ENCODE measurements at places on chromosomes 6 and 20.

- DNase-seq: no peak
Observed at GRCh38 chr6:167779993-167780655, 46.6 kb upstream of the AFDN start.

GRCh38 chr20:14830466-14830865 lies 493.1 kb upstream of the FLRT3 start:
- DNase-seq: no peak

DNA sequence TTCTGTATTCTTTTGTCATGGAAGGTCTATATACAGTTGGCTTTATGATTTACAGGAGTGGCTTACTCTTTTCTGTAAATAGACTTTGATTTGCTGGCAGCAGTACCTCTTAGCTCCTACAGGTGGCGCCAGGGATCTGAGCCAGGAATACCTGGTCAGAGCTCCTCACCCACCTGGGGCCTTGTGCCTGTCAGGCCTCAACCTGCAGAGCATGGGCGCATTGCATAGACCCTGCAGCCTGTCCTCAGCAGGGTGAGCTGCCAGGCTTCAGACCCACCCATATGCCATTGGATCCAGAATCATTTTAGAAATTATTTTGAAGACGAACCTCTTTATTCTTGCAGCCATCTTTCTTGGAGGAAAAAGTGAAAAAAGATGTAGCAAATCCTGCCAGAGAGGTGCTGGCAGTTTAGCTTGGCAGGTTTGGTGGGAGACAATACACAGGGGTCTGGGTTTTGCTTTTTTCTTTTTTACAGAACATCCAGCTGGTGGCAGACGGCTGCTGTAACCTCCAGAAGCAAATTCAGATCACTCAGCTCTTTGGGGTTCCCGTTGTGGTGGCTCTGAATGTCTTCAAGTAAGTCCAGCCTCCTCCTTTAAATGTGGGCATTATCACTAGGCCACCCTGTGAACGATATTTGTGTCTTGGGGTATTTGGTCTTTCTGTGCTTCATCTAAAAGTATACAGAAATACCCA lies 149.1 kb downstream of the MTHFD1L start:
- peak; percentile 32 for DNase-seq

- DNase-seq: no peak
Observed at GRCh38 chr6:153405931-153406330, 274.8 kb upstream of the RGS17 start.

DNA sequence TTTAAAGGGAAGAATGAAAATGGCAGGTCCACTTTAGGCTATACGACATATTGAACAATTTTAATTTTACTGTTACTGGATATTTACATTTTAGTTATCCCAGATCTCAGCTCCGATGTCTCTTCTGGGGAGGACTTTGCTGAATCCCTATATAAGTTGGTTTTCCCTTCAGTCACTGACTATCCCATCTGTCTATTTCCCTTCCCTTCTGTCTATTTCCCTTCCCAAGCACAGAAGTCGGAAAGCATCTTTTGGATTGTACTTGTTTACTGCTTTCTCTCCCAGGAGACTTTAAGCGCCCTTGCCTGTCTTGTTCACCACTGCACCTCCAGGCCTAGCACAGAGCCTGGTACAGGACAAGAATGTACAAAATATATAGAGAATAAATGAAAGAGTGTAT lies 165.8 kb upstream of the SALL4 start:
- DNase-seq: no peak

- no peak for DNase-seq
Observed at GRCh38 chr20:45067558-45067957, 33.4 kb downstream of the KCNS1 start.

GRCh38 chr6:157993076-157993475 lies 11.4 kb downstream of the SYNJ2 start:
- DNase-seq: no peak

DNA sequence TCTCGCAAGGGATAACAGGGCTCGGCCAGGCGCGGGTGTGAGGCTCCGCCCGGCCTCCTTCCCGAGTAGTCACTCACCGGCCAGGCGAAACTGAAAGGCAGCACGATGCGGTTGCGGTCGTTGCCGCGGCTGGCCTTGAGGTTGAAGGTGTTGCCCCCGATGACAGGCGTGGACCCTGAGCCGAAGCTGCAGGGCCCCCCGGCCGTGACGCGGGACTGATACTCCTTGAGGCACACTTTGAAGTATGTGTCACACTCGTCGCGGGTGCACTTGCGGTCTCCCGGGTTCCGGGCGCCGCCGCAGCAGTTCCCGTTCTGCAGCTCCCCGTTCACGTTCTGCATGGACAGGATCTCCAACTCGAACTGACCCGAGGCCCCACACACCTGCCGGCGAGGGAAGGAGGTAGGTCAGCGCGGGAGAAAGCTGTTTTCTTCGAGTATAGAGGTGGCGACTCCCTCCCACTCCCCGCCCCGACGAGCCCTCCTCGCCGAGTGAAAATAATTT lies 1.1 kb downstream of the JAG1 start:
- peak; percentile 13 for DNase-seq

DNA sequence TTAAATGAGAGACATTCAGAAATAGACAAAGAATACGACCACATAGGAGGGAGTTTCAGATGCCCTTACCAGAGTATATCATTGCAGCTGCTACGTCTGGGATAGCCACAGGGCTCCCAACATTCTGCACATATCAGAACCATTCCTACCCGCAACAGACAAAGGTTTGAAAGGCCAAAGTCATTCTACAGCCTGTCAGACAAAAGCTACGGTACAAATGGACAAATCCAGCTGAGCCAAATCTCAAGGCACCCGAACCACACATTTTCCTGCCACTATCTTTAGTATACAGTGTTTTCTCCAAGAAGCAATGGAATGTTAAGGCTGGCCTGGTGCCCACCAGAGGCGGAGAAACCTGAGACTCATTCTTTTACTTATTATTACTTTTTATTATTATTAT lies 30.5 kb upstream of the LYRM2 start:
- DNase-seq: no peak

DNA sequence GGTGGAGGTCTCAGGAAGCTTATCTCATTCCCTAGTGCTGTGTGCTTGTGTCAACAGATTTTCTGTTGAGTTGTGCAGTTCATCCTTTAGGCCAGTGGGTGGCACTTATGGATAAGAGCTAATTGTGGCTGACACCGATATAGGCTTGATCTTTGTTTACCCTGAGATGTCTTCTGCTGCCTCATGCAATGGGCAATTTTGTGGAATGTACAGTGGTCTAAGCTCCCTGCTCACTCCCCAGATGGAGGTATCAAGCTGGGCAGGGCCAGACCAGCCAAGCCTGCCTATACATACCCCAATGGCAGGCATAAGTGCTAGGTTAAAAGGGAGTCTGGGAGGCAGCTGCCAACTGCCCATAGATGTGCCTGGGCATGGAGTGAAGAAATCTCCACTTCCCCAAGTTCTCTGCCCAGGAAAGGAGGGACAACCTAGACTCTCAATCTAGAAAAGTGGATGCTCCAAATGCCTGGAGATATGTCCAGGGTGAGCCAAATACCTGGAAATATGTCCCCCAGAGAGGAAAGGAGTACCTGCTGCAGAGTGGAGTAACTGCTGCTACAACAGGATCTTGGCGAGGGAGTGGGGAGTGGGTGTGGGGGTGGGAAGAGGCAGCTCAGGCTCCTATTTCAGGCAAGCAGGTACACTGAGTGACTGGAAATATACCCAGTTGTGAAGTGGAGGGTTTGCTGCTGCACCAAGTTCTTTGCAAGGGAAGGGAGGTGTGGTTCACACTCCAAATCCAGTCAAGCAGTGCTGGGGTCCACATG lies 53.2 kb upstream of the ARG1 start:
- DNase-seq: peak; percentile 22

GRCh38 chr20:11018668-11019170 lies 344.9 kb upstream of the JAG1 start:
- no peak for DNase-seq

DNA sequence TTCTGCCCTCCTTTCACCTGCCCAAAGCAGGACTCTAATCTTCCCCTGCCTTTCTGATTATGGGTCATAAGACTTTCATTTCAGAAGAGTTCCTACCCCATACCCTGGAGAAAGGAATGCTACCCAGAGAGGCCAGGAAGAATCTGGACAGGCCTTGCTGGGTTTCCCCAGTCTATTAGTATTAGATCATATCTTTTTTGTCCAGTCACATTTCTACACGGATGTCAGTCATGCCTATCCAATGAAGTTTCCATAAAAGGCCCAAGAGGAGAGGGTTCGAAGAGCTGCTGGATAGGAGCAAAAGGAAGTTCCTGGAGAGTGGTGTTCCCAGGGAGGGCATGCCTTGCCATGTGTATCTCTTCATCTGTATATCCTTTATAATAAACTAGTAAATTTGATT lies 3.2 kb downstream of the POLH start:
- DNase-seq: no peak

DNA sequence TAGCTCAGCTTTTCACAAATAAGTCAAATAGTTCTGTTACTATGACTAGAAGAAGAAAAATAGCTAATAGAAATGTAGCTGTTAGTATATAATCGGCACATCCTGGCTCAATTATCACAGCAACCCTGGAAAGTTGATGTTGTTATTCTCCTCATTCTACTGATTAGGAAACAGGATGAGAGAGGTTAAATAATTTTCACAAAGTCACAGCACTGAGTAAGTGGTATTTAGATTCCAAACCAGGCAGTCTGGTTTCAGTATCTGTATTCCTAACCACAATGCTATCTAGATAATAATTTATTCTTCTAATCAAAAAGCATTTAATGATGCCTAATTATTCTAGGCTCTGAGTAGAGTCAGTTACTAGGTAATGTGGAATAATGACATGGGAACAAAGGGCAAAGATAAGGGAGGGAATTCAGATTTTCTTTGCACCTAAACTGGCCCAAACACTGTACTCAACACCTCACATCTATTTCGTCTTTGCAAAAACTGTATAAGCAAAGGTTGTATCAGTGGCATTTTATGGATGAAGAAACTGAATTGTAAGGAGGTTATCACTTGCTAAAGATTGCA lies 51.3 kb downstream of the PDE7B start:
- no peak for DNase-seq

GRCh38 chr6:33192105-33192646 lies at the start of gene COL11A2:
COL11A2 (minus strand) TSS chr6:33192467; CDS start chr6:33192240, 227 bp downstream.
- no peak for DNase-seq

DNA sequence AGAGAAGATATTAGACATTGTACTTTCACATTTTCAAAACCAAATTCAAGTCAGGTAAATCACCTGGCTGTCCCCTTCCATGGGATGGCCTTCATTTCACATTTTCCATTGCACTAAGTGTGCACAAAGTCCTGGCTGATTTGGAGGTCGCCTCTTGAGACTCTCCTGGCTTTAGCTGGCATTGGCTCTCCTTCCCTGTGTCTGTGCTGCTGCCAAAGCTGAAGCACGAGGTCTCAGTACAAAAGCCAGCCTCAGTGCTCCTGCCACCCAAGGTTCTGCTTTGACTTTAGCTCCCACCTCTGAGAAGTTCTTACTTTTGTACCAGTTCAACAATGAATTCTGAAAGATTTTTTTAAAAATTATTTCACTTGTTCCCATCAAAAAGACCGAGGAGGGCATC lies 289.2 kb upstream of the CNR1 start:
- no peak for DNase-seq

DNA sequence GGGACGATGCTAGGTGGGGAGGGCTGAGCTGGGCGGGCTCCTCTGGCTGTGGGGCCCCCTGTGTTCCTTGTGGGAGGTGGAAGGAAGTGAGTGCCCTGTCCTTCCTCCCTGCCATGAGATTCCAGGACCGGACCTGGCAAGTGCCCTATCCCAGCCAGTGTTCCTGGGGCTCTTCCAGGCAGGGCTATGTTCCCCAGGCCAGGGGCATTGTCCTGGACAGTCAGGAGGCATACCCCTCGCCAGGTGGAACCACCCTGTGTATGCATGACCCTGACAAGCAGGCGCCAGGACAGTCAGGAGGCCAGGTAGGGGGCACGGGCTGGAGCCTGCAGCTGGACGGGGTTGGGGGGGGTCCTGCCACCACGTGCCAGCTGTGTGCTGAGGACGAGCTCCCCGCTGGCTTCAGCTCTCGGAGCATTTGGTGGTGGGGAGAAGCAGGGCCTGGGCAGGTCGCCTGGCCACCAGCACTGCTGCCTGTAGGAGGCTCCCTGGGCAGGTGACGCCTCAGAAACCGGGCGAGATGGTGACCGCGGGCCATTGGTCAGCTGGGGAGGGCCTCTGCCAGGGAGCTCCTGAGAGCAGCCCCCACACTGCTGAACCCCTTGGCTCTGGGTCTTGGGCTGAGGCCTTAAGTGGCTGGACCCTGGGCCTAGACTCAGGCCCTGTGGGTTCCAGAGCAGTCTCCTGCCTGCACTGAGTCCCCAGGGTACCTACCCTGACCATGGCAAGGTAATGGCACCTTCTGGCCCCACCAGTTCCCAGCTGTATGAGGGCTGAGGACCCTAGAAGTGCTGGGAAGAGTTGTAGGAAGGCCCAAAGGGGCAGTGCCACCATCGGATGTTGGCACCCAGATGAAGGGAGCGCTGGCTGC lies 694 bp downstream of the SLC17A9 start:
- DNase-seq: no peak

DNA sequence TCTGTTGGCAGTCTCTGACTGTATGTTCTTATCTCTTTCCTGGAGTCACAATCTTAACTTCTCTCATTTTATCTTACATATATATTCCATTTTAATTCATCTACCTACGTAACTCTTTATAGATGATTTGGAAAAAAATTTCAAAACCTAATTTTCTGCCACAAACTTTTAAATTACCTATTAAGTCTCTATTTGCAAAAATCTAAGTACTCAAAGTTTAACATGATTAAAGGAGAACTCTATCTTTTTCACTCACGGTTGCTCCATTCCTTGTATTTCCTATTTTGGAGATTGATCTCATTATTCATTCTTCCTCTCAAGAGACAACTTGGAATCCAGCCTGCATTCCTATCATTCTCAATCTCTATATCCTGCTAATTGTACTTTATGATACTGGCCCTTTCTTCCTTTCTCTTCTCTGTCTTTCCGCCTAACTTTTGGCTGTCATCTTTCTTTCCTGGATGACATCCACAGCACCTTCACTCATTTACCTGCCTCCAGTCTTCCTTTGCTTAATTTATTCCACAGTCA lies 1071.1 kb upstream of the CITED2 start:
- no peak for DNase-seq

- DNase-seq: no peak
Observed at GRCh38 chr20:61908057-61909026, 157.3 kb downstream of the TAF4 start.

DNA sequence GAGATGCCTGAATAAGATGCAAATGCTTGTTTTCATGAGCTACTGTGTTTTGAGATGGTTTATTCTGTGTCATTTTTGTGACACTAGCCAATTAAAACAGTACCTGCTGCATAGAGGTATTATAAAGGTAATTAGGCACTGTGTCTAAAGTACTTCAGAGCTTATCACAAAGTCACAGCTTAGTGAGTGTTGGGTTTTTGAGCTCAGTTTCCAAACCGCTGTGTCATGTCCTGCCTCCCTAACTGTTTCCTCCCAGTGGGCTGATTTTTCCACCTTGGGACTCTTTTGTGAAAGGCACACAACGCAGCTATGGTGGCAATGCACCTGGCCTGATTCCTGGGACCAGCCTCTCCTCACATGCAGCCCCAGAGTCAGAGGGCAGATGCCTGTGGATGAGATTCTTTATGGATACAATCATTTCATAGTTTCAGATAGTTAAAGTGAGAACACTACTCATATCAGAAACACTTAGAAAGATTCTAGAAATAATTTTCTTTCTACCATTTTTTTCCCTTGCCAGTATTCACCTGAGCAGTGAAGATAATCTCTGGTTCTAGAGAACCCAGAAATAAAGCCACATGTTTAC lies 41.3 kb upstream of the TAGAP start:
- no peak for DNase-seq
